Aorta (tissue), 5 donors: ENCODE measurements at places on chromosomes 3 and 15. TPM values are rescaled to one million over a fixed set of nuclear protein-coding genes. Genes with fewer than 3 reads are reported as not detected.

GRCh38 chr3:115409596-115409995, 213.7 kb upstream of the GAP43 start:
- DNase-seq, result no peak

DNA sequence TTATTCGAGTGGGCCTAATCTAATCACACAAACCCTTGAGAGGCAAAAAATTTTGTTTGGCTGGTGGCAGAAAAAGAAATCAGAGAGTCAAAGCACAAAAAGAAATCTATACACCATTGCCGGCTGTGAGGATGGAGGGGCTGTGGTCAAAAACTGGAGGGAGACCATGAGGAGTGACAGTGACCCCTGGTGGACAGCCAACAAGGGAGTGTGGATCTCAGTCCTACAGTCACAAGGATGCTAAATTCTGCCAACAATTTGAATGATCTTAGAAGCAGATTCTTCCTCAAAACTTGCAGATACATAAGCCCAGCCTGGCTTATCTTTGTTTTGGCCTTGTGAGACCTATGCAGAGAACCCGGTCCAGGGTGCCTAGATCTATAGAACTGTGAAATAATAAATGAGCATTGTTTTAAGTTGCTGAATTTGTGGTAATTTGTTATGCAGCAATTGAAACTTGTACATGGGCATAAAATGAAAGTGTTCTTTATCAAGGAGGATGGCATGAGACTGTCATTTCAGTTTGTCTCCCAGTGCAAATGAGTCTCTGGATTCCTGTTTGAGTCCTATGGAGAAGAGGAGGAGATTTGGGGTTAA, 103.0 kb upstream of the ARHGEF26 start:
- DNase-seq, result no peak

DNA sequence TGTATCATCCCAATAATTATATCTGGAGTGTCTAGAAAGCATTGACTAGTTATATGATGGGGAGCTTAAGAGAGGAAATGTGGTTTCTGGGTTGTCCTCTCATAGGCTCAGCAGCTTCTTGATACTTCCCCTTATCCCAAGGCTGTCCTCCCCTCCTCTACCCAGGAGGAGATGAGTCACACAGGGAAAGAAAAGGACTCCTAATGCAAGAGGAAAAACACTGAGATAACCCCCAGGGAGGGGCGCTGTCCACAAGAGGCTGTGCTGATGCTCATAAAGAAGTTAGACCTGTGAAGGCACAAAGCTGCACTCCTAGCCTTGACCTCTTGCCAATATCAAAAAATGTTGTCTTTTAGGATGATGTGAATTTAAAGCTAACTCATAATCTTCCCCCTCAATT, 28.8 kb upstream of the GYG1 start:
- peak; percentile 48 for DNase-seq

DNA sequence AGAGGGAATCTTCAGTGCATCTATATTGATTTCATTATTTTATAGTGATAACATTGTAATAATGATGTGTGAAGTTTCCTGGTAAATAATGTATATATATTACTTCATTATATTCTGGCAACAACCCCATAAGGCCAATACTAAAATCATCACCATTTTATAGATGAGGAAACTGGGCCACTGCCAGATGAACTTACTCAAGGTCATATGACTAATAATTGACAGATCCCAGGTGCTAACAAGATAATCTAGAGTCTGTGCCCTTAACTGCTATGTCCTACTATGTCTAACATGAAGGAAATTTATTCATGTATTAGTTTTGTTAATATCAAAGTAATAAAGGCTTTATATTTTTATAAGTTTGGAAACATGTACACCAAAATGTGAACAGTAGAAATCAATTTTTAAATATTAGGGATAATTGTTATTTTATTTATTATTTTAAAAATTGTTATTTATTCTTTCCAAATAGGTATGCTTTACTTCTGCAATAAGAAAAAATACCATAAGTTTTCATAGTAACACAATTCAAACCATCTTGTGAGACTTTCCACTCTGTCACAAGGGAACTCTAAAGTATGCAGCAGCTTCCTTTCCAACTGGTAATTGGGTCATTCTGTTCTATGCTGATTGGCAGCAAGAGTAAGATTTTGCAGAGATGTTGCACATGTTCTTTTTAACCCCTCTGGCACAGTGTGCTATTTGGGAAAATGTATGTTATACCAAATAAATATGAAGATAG, 90.8 kb upstream of the CMC1 start:
- DNase-seq, result no peak

DNA sequence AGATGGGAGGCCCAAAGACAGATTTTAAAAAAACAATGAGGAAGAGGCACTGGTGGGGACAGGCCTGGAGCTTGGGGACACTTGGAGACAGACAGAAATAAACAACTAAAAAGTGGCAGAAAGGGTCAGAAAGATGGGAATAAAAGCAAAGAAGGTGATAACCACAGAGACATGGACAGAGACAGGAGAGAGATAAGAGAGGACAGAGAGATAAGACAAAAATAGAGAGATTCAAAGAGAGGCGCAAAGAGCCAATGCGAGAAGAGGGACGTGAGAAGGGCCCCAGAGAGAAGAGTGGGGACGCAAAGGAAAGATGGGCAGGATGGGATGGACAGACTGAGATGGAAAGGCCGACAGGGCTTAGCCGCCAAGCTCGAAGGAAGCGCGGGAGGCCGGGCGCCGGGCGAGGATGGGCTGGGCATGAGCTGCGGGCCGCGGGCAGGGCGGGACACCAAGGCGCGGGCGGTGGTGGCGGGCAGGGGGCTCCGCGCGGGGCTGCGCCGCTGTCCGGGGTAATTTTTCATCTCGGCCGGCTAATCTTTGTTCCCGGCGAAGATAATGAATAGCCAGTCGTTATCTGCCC, 3.1 kb upstream of the GATA2 start:
- DNase-seq, result no peak

Gene LOXL1
- total RNA-seq, result 108 TPM

Gene KCNAB1
- total RNA-seq, result 22.6 TPM

Gene ULK3
- total RNA-seq, result 19.3 TPM
